CD4-positive, CD25-positive, alpha-beta regulatory T cell (primary cell): ENCODE measurements at places on chromosomes 11 and 22. TPM values are rescaled to one million over a fixed set of nuclear protein-coding genes. Genes with fewer than 3 reads are reported as not detected.
A peak's percentile ranks its signal among the peaks of the same experiment; 100 is the strongest.

- H3K27me3 ChIP-seq = no peaks in the 10 kb centered on the region
- H3K27ac ChIP-seq = no peak overlapping the region
- no peaks in the 10 kb centered on the region for H3K4me1 ChIP-seq
- no peaks in the 10 kb centered on the region for H3K36me3 ChIP-seq
- no peak for DNase-seq
Measured at GRCh38 chr22:48687606-48688005, 1140.1 kb downstream of the BRD1 start.

- H3K4me3 ChIP-seq = peak overlapping the region; percentile 73
- H3K27ac ChIP-seq = peak overlapping the region; percentile 88
- no peaks in the 10 kb centered on the region for H3K27me3 ChIP-seq
- H3K4me1 ChIP-seq = peaks cover 62% of the 10 kb centered on the region
- peaks cover 5% of the 10 kb centered on the region for H3K36me3 ChIP-seq
- DNase-seq = no peak
Measured at GRCh38 chr22:45310331-45310976, 720 bp downstream of the FAM118A start.

- no peaks in the 10 kb centered on the region for H3K4me1 ChIP-seq
- no peaks in the 10 kb centered on the region for H3K36me3 ChIP-seq
- no peaks in the 10 kb centered on the region for H3K27me3 ChIP-seq
- DNase-seq = no peak
- H3K4me3 ChIP-seq = no peak overlapping the region
Measured at GRCh38 chr11:131977854-131978253, 607.4 kb downstream of the NTM start.

DNA sequence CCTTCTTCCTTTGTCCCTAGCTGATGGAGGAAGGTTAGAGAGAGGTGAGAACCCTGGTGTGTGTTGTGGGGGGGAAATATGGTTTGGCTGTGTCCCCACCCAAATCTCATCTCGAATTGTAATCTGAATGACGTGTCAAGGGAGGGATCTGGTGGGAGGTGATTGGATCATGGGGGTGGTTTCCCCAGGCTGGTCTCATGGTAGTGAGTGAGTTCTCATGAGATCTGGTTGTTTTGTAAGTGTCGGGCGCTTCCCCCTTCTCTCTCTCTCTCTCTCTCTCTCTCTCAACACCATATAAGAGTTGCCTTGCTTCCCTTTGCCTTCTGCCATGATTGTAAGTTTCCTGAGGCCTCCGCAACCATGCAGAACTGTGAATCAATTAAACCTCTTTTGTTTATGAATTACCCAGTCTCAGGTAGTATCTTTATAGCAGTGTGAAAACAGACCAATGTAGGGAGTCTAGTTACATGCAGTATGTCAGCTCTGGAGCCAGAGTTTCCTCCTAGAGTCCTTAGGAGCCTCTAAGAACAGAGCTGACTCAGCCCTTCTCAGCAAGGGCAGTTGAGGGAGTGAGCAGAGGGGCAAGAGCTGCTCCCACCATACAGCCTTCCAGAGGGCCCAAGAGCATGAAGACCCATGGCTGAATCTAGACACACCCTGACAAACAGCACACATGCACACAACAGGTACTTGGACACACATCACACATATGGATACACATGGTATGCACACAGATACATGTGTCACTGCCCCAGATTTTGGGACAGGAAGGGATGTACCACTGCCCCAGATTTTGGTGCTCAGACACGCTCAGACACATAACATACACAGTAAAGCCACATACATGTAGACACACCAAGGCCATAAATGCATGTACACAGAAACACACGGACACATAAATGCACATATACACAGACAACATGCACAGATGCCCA lies 12.9 kb upstream of the LRRC32 start:
- no peaks in the 10 kb centered on the region for H3K27me3 ChIP-seq
- H3K27ac ChIP-seq = no peak overlapping the region
- DNase-seq = no peak
- H3K4me3 ChIP-seq = no peak overlapping the region
- H3K4me1 ChIP-seq = peaks cover 17% of the 10 kb centered on the region

DNA sequence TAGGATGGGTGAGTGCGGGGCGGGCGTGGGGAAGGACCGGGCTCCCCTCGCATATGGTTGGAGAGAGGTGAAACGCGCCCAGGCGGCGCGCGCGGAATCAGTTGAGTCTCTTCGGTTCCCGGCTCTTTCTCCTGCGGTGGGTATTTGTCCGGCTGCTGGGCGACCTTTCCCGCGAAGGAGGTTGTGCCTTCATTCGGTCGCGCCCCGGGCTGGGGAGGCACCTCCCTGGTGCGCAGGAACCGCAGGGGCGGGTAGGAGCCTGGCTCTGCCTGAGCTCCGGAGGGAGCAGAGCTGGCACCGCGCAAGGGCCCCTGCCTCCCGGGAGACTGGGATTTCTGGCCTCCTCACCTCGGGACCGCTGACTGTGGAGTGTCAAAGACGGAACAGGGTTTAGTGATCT lies 27.5 kb downstream of the SAA4 start:
- H3K36me3 ChIP-seq = no peaks in the 10 kb centered on the region
- no peak overlapping the region for H3K4me3 ChIP-seq
- H3K4me1 ChIP-seq = no peaks in the 10 kb centered on the region
- peaks cover 11% of the 10 kb centered on the region for H3K27me3 ChIP-seq

Gene HOATZ
- total RNA-seq = not detected

Gene MAML2
- total RNA-seq = 35.6 TPM

Gene C11orf16
- total RNA-seq = not detected

Gene WBP2NL
- total RNA-seq = 2.9 TPM
